Thoracic aorta (tissue), 2 donors: ENCODE measurements at places on chromosomes 4 and X.

GRCh38 chr4:93183576-93183975 is 645.0 kb upstream of the ATOH1 start:
- no peak overlapping the region for H3K27ac ChIP-seq
- H3K27me3 ChIP-seq, result no peaks in the 10 kb centered on the region
- no peak for DNase-seq
- no peaks in the 10 kb centered on the region for H3K36me3 ChIP-seq
- H3K4me1 ChIP-seq, result no peaks in the 10 kb centered on the region

DNA sequence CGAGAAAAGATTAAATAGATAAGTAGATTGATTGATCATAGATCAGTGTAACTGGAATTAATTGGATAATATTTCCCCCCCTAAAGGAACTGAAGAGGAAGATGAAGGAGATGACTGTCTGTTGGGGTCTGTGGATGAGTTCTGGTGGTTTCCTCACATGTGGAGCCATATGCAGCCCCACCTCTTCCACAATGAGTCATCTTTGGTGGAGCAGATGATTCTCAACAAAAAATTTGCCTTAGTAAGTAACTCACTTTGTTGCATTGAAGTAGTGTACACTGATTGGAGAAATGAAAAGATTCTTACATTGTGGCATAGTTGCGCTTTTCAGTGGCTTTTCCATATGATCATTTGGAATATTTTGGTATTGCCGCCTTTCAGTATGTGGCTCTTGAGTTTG is 80.4 kb downstream of the NDST3 start:
- no peaks in the 10 kb centered on the region for H3K4me1 ChIP-seq
- no peak overlapping the region for H3K4me3 ChIP-seq
- DNase-seq, result no peak
- no peaks in the 10 kb centered on the region for H3K36me3 ChIP-seq
- H3K27ac ChIP-seq, result no peak overlapping the region
- no peaks in the 10 kb centered on the region for H3K27me3 ChIP-seq

- no peaks in the 10 kb centered on the region for H3K27me3 ChIP-seq
- no peak overlapping the region for H3K4me3 ChIP-seq
- DNase-seq, result no peak
- H3K27ac ChIP-seq, result no peak overlapping the region
- H3K4me1 ChIP-seq, result peaks cover 3% of the 10 kb centered on the region
Observed at GRCh38 chr4:55447831-55448230, 52.1 kb downstream of the TMEM165 start.

GRCh38 chr4:4416981-4417380 is 30.1 kb downstream of the NSG1 start:
- no peaks in the 10 kb centered on the region for H3K27me3 ChIP-seq
- peaks cover 38% of the 10 kb centered on the region for H3K36me3 ChIP-seq
- DNase-seq, result no peak
- H3K4me1 ChIP-seq, result no peaks in the 10 kb centered on the region

DNA sequence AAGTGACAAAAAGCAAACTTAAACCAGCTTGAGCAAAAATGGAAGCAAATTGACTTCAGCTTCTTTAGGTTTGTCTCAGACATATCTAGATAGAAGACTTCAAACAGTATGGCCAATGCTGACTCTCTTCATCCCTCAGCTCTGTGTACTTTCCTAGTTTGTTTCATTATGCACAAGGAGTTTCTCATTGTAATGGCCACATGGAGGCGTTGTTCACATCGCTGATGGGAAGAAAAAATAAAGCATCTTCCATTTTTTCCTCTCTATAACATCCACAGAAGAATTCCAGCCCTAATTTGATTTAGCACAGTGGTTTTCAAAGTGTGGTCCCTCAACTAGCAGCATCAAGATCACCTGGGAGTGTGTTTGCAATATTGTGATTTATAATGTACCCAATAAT is 397.5 kb upstream of the PRKX start:
- H3K27me3 ChIP-seq, result no peaks in the 10 kb centered on the region
- H3K27ac ChIP-seq, result no peak overlapping the region
- H3K4me1 ChIP-seq, result no peaks in the 10 kb centered on the region

- H3K4me3 ChIP-seq, result peak overlapping the region; percentile 37
- no peaks in the 10 kb centered on the region for H3K36me3 ChIP-seq
- no peak for DNase-seq
- H3K27ac ChIP-seq, result no peak overlapping the region
- H3K27me3 ChIP-seq, result no peaks in the 10 kb centered on the region
- H3K4me1 ChIP-seq, result peaks cover 34% of the 10 kb centered on the region
Observed at GRCh38 chr4:139913995-139914598, 239.9 kb downstream of the MAML3 start.

GRCh38 chr4:38287101-38287851 is 327.1 kb downstream of the PTTG2 start:
- no peaks in the 10 kb centered on the region for H3K36me3 ChIP-seq
- no peaks in the 10 kb centered on the region for H3K27me3 ChIP-seq
- DNase-seq, result no peak
- H3K4me1 ChIP-seq, result no peaks in the 10 kb centered on the region
- no peak overlapping the region for H3K4me3 ChIP-seq

- H3K36me3 ChIP-seq, result no peaks in the 10 kb centered on the region
- no peak overlapping the region for H3K4me3 ChIP-seq
- no peaks in the 10 kb centered on the region for H3K4me1 ChIP-seq
- H3K27ac ChIP-seq, result no peak overlapping the region
- H3K27me3 ChIP-seq, result no peaks in the 10 kb centered on the region
- no peak for DNase-seq
Observed at GRCh38 chr4:183409934-183410333, 34.5 kb upstream of the CDKN2AIP start.

- no peaks in the 10 kb centered on the region for H3K4me1 ChIP-seq
- no peak overlapping the region for H3K4me3 ChIP-seq
- H3K27ac ChIP-seq, result no peak overlapping the region
- H3K27me3 ChIP-seq, result no peaks in the 10 kb centered on the region
Observed at GRCh38 chrX:103847174-103847870, 15.3 kb upstream of the RAB9B start.

DNA sequence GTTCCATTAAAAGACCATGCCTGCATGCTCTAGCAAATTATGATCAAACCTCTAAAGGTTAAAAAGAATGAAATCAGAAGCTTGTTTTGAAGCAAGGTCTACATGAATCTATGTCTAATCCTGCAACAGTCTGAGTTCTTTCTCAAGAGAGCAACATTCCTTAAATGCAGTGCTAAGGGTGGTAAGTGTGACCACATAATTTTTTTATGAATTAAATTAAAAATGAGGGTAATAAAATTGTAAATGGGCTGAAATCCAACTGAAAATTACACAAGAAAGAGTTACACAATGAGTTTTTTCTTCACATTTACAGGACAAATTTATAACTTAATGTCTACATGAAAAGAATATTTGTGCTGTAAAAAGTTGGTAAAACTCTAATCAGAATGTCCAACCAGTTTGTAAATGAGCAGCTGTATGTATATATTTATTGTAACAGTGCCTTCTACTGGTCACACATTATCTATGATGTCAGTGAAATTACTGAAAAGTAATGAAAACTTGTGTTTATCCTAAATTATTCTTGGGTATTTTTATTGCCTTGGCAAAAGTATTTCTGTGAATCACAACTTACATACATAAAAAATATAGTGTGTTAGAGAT is 336.3 kb upstream of the PITX2 start:
- H3K36me3 ChIP-seq, result no peaks in the 10 kb centered on the region
- H3K4me1 ChIP-seq, result no peaks in the 10 kb centered on the region
- no peak overlapping the region for H3K27ac ChIP-seq
- H3K4me3 ChIP-seq, result no peak overlapping the region
- H3K27me3 ChIP-seq, result no peaks in the 10 kb centered on the region
